ENCODE measurements at places on chromosomes 3 and 15.

DNA sequence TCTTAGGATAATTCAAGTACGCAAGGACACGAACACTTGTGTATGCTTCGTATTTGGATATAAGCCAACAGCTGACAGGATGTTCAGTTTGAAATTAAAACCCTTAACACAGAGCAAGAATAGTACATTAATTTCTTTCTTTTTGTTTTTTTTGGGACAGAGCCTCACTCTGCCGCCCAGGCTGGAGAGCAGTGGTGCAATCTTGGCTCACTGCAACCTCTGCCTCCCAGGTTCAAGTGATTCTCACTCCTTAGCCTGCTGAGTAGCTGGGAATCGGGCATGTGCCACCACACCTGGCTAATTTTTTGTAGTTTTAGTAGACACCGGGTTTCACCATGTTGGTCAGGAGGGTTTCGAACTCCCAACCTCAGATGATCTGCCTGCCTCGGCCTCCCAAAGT, 32.4 kb downstream of the TOMM70 start:
- no peak for DNase-seq

DNA sequence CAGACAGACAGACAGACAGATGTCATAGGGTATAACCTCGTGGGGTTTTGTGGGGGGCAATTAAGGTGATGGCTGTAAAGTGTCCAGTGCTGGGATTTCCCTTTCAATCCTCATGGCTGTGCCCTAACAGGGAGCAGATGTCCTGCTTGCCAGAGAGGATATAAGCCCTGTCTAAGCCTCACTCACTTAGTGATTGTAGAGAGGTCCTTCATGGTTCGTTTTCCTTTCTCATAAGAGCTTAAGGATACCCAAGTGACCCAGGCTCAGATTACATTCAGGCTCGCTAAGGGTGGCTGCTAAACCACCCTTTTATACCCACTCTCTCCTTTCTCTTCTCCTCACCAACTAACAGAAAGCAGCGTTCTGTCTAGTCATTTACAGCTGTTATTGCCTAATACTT, 19.2 kb downstream of the LYSMD2 start:
- DNase-seq: no peak

DNA sequence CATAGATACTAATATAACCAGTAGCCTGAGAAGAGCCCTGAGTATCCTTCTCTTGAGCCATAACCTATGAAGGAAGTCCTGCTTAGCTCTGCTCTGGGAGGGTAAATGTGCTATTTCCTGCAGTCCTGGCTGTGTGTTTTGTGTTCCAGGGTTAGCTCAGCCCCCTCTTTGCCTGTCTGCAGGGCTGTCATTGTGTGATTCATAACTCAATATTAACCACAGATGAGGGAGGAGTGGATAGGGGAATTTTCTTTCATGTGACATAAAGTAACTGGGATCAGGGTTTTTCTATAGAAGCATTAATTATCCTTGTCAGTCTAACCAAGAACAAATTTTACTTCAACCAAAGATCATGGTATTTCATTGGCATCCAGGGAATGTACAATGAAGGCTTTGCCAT, 183.3 kb upstream of the ZBTB20 start:
- no peak for DNase-seq

GRCh38 chr3:129211772-129212171, 28.1 kb upstream of the CNBP start:
- no peak for DNase-seq

DNA sequence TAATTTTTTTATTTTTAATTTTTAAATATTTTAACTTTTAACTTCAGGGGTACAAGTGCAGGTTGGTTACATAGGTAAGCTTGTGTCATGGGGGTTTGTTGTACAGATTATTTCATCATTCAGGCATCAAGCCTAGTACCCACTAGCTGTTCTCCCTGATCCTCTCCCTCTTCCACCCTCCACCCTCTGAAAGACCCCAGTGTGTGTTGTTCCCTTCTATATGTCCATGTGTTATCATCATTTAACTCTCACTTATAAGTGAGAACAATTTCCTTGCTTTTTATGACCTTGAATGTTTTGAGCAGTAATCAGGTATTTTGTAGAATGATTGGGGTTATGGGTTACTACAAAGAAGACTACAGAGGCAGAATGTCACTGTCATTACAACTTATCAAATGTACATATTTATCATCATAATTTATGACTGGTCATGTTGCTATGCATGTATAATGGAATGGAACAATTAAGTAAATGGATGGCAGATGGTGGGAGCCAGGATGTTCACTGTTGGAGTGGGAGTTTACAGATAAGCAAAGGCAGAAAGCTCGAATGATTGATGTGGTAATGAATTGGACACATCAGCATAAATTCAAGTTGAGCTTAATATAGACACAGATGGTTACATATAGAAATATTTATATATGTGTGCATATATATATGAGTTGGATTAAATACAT, 563.8 kb upstream of the ROBO1 start:
- no peak for DNase-seq

DNA sequence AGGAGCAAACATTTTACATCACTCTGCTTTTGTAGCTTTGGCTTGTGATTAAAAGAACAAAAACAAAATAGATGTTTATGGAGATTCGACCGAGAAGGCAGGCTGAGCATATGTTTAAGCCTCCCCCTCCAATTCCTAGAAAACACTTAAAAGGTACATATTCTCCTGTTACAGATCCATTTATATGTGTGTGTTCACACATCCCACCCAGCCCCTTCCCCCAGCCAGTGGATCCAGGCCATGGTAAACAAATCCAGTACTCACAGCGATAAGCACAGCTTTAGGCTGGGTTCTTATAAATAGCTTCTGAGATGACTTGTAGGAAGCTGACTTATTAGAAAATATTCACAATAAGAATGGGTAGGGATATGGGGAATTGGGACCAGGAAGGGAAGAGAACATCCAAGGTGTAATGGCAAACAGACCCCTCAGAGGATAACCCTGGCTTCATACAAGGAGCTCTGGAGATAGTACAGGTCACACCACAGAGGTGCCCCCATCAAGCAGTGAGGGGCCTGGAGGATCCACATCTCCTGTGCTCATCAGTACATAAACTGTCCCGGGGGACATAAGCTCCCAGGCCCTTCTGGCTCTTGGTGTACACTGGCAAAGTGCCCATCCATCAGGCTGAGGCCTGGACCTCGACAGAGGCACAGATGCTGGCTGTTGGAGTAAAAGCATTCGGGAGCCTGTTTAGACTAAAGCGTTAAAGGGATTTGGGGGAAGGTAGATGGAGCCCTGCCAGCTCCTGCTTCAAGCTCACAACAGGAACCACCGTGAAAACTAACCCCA, 70.0 kb upstream of the UBE2E1 start:
- DNase-seq: no peak

- DNase-seq: no peak
These were observed 294.1 kb upstream of the ARL6 start for GRCh38 chr3:97470481-97470880.

DNA sequence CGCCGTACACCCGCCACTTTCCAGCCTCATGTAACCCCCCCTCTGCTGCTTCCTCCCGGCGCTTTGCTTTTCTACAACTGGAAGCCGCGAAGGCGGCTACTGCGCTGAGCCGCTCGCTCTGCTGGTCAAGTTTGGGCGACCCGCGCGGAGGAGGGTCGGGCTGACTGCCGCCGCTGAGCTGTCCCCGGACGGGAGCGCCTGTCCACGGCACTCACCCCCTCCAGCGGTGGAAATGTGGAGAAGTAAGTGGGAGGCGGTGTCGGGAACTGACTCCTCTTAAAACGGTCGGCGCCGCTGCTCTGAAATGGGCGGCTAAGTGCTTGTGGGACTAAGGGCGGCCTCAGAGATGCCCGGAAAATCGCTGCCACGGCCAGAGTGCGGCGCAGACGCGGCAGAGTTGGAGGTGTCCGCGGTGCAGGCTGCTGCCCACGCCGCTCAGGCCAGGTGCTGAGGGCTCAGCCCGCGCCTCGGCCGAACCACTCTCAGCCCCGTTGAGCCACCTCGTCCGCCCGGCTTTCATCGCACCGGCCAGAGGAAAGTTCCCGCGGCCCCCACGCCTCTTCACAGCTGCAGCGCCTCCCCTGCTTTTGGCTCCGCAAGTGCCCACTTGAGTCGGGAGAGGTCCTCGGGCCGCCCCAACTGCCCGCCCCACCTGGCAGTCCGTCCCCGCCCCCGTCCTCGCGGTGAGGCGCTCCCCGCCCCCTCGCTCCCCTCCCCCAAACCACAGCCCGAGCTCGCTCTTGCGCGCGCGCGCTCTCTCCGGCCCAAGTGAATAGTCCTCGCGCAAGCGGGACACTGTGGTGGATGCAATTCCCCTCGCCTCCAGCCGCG, at the start of gene EPHA6:
Gene EPHA6, plus strand, starts transcription at position 775 of the 831 bp plus-strand sequence.
- no peak for DNase-seq

DNA sequence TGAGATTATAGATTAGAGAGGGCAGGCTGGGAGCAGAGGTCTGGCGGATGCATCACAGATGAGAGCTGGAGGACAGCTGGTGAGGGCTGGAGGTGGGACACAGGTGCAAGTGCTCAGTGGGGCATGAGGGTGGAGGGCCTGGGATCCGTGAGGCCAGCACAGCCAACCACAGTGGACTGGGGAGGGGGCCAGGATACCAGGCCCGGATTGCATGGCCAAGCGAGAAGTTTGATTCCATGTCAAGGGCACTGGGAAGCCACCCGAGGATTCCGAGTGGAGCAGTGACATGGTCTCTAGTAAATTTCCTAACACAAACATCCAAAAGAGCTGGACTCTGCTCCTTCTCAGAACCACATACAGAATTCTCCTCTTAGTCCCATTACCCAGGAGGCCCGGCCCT, 44.0 kb upstream of the SLC41A3 start:
- DNase-seq: no peak

GRCh38 chr3:53069422-53070068, 23.7 kb upstream of the SFMBT1 start:
- no peak for DNase-seq

- DNase-seq: no peak
These were observed 10.4 kb upstream of the RTP1 start for GRCh38 chr3:187186801-187187421.

DNA sequence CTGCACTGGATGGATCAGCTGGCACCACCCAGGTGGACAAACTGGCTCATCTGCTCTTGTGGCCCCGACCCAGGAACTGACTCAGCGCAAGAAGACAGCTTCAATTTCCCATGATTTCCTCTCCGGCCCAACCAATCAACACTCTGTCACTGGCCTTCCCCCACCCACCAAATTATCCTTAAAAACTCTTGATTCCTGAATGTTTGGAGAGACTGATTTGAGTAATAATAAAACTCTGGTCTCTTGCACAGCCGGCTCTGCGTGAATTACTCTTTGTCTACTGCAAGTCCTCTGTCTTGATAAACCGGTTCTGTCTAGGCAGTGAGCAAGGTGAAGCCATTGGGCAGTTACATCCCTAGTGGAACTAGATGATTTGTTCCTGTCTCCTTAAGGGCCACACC, 16.1 kb downstream of the BDH1 start:
- no peak for DNase-seq

DNA sequence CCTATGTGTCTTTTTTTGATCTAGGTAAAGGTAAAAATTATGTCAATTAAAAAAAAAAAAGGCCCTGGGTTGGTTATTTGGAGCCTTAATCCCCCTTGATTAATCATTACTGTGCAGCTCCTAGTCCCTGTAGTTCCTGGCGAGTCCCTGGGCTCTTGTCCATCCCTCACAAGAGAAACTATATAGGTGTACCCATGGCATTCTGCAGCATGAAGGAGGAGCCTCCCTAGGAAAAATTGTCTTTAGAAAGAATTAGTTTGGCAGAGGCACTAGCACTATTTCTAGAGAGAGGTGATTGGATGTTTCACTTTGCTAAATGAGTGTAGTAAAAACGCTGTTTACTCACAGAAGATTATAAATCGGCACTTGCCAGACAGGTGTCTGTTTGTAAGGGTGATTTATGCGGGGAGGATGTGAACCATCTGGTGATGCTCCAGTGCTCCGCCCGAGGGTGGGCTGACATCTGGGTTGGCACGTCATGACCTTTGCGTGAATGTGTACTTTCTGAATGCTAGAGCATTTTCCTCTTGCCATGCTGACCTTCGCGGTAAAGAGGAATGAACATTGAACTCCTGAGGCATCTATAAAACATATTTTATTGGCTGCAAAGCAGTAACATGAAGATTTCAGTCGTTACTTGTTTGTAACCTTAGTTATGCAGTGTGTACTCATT, 12.6 kb downstream of the PLCL2 start:
- DNase-seq: no peak

DNA sequence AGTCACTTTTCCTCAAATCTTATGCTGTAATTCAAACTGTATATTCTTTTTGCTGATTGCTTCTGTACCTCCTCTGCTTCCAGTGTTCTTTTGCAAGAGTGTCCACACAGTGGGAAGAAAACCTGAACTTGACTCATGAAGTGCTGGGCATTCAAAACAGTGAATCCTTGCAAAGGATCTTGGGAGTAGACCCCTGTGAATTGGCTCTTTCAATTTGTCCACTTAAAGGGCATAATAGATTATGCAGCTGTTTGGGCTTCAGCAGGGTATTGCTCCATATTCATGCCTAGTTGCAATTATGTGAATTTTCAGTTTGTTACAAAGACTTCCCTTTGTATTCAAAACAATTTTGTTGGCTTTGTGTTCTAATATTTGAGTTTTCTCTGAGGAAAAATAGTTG, 11.4 kb downstream of the ZFAND6 start:
- DNase-seq: no peak
